ENCODE measurements at places on chromosomes 13 and 19.

- no peak for DNase-seq
These were observed 8.5 kb downstream of the COG6 start for GRCh38 chr13:39663958-39664357.

- DNase-seq, result no peak
These were observed 9.5 kb downstream of the CYP4F22 start for GRCh38 chr19:15517778-15518177.

DNA sequence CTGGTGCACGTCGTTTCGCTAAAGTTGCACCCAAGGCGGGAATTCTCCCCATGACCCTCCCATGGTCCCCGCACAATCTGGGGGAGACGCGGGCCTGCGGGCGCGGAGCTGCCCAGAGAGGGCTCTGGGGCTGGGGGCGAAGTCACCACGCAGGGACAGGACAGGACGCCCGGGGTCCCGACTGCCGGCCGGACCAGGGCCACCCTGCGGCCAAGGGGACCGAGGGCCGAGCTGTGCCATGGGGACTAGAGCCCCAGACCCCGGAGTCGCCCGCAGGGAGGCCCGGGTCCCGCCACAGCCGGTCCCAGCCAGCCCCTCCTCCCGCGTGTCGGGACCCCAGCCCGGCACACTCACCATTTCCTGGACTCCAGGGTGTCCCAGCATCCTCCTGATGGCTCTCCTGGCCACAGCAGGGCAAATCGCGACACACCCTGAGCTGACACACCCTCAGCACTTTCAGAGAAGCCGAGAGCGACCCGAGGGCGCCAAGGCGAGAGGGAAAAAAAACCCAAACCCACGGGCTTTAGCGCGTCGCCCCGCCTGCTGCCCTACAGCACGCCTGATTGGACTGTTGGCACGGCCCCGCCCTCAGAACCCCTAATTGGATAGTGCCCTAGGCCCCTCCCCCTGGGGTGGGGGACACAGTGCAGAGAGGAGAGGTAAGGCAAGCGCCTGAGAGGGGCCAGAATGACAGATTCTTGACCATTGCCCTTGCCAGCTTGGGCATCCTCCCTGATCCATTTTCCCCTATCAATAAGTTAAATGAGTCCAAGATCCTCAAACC is 28.6 kb downstream of the ZNF44 start:
- no peak for DNase-seq

- DNase-seq, result no peak
These were observed 10.1 kb downstream of the ZNF714 start for GRCh38 chr19:21092109-21092508.

DNA sequence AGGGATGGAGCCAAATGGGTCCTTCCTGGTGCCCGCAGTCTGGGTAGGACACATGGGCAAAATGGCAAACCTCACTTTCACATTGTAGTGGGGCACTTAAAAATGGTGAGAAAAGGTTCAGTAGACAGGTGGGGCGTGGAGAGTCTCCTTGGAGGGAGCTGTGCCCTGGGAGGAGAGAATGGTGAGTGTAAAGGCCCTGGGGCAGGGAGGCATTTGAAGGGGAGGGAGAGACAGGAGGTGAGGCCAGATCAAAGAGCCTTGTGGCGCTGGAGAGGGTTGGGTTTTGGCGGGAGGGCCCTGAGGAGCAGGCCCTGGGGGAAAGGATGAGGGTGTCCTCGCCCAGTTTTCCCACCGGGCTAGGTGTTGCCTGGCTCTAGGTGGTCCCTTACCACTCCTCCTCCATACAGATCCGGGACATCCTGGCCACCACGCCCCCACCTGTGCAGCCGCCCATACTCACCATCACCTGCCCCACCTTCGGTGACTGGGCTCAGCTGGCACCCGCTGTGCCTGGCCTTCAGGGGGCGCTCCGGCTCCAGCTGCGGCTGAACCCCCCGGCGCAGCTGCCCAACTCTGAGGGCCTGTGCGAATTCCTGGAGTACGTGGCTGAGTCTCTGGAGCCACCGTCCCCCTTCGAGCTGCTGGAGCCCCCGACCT is 6.3 kb downstream of the MAP1S start:
- DNase-seq, result no peak

DNA sequence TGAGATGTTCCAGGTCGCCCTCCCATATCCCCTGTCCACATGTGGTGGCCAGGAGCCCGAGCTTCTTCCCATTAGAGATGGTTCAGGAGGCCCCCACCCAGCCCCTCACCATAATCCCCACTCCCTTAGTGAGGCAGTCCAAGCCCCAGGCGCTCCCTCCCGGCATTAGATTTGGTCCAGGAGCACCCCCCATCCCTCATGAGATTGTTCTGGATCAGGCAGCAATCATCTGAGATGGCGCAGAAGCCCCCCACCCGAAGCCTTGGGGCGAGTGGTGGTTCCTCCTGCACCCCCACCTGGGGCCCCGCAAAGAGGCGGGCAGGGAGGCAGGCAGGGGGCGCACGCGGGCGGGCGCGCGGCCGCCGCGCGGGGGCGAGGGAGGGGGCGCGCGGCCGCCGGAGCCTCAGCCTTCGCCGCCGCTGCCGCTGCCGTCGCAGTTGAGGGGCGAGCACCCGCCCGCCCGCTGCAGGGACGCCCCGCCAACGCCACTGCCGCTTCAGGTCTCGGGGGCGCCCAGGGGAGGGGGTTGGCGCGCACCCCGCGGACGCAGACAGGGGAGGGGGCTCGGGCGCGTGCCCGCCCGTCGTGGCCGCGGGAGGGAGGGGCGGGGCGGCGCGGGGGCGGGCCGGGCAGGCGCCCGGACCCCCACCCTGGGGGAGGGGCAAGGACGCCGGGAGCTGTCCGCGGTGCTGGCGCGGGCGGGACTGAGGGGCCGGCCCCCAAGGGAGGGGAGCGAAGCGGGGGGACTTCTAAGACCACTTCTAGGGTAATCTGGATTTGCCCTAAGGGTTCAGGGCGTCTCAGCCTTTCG is 46.4 kb upstream of the SHKBP1 start:
- DNase-seq, result peak; percentile 38

DNA sequence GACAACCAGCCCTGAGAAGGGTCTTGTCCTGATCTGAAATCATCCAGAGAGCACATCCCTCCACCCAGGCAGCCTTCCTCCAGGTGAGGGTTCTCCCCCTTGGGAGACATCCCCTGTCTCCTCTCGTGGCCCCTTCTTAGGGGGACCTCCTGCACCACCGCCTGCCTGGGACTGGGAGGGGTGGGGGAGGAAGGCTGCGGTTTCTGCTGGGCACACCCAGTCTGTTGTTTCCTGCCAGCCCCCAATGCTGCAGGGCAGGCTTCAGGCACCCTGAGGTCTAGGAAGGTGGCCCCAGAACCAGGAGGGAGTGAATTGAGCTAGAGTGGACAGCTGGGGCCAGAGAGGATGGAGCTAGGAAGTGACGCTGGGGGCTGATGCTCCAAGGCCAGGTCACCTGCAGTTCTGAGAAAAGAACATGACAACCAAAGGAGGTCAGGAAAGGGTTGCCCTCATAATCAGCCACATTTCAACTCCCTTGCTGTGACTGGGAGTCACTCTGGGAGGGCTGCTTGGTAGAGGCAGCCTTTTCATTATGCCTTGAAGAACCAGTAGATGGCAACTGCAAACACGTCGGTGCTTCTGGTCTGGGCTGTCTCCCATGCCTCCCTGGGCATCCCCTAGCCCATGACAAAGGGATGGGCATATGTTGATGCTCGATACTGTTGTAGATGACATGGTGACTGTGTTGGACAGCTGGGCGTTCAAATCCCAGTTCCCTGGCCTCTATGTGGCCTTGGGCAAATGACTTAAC is 1.4 kb downstream of the ARHGEF18 start:
- DNase-seq, result no peak

DNA sequence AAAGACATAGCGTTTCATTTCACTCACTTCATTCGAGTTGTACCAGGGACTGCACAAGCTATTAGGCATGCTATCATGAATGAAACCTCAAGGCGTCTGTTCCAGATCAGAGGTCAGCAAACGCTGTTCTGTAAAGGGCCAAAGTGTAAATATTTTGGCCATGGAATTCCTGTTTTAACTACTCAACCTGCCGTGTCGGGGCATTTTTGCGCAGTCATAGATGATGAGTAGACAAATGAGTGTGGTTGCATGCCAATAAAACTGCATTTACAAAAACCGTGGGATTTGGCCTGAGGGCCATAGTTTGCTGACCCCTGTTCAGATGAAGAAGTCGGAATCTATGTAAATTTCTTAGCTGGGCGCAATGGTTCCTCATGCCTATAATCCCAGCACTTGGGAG is 6.5 kb downstream of the INSR start:
- DNase-seq, result no peak

DNA sequence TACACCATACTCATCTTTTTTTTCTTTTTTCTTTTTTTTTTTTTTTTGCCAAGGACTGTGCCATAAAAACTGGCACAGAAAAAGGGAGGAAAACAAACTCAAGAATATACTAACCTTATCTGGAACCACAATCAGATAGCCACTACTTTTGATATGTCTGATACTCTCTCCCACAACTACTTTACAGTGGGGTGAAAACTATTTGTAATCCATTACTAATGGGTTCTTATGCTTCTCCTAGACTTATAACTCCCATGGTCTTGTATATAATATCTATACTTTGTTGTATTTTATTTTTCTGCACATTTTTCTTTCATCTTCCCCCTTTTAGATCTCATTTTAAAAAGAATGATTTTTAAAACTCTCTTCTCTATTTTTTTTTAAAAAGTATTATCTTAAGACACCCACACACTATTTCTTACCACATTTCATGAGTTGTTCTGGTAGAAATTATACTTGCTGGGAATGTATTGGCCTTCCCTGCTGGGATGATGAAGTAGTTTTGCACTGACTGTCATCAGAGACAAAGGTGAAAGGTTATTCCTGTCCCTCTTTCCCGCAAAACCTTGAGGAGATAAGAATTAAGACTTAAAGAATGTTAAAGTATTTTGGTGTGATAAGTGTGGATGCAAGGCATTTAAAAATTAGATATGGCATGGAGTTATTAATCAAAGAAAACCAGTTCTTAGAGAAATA is 146.7 kb upstream of the KLF12 start:
- no peak for DNase-seq

DNA sequence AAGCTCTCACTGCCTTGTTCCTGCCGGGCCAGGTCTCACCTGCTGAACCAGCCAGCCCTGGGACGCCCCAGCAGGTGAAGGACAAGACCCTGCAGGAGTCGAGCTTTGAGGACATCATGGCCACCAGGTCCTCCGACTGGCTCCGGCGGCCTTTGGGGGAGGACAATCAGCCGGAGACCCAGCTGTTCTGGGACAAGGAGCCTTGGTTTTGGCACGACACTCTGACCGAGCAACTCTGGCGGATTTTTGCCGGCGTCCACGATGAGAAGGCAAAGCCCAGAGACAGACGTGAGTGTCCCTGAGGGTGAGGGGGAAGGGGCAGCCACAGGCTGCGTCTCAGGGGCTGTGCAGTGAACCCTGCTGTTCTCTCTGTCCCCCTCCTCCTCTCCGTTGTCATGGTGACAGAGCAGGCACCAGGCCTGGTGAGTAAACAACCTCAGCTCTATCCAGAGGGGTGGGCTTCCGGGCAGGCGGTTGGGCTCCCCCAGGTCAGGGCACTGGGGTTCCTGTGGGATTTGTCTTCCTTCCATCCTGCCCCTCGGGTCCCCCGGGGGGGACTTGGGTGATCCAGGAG is 9.7 kb downstream of the TLE6 start:
- peak; percentile 78 for DNase-seq

DNA sequence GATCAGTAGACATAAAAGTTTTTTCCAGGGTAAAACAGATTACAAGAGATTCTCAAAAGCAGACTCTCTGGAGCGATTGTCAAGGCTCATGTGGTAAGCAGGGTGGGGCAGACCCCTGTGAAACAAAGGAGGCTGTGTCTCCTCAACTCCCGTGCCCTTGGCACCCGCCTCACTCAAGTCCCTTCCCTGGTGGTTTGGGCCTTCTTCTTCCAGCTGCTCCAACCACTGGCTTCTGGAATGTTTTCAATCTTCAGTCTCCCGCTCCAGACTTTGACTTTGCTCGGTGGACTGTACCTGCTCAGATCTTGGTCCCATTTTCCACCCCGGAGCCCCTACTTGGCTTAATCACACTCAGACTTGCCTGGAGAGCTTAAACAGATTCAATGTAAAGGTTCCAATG is 74.8 kb upstream of the STK24 start:
- no peak for DNase-seq

GRCh38 chr19:19139876-19140229 is 1.6 kb upstream of the TMEM161A start:
- no peak for DNase-seq

GRCh38 chr13:95354680-95355487 is 53.6 kb upstream of the ABCC4 start:
- no peak for DNase-seq

DNA sequence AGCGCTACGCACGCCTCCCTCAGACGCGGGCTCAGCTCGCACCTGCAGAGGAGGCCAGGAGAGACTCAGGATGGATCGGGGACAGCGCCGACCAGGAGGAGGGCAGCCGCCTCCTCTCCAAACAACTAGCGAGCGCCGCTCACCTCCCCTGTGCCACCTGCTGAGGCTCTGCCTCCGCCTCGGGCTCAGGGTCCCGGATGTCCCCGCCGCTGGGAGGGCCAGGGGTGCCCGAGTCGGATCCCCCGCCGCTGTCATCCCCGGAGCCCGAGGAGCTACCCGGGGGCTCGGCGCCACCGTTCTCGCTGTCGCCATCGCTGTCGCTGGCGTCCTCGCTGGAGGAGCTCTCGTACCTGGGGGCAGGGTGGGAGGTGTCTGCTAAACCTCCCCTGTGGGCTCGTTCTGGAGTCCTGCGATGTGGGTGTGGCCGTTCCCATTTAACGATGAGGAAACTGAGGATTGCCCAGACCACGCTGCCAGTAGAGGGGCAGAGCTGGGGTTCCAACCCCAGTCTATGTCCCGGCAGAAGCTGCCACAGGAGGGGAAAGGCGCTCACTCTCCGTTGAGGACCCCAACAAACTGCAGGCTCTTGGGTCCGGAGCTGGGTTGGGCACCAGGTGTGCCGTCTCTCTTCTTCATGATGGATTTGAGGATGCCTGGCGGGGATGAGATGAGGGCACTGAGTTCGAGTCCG is 9.2 kb downstream of the KANK3 start:
- DNase-seq, result no peak

DNA sequence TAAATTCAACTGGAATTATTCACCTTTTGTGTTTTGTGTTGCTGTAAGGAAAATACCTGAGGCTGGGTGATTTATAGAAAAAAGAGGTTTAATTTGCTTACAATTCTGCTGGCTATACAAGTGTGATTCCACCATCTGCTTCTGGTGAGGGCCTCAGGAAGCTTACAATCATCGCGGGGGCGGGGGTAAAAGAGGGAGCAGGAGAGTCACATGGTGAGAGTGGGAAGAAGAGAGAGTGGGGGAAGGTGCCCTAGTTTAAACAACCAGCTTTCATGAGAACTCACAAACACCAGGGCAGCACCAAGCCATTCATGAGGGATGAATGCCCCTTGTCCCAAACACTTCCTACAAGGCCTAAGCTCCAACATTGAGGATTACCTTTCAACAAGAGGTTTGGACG is 760.7 kb upstream of the PCDH9 start:
- no peak for DNase-seq

- DNase-seq, result no peak
These were observed 4.2 kb downstream of the KANK3 start for GRCh38 chr19:8338835-8339234.

GRCh38 chr13:107767119-107767518 is 448.2 kb downstream of the LIG4 start:
- DNase-seq, result peak; percentile 76
